Right atrium auricular region (tissue), 2 donors: ENCODE measurements at places on chromosomes 11 and 22. TPM values are rescaled to one million over a fixed set of nuclear protein-coding genes. Genes with fewer than 3 reads are reported as not detected.

GP1BB gene
- total RNA-seq, result 25.8 TPM

- peaks cover 4% of the 10 kb centered on the region for H3K36me3 ChIP-seq
- no peak overlapping the region for H3K4me3 ChIP-seq
- no peak overlapping the region for H3K27ac ChIP-seq
- no peak for DNase-seq
- no peaks in the 10 kb centered on the region for H3K4me1 ChIP-seq
These were observed 12.7 kb downstream of the PDHX start for GRCh38 chr11:34928960-34929680.

DNA sequence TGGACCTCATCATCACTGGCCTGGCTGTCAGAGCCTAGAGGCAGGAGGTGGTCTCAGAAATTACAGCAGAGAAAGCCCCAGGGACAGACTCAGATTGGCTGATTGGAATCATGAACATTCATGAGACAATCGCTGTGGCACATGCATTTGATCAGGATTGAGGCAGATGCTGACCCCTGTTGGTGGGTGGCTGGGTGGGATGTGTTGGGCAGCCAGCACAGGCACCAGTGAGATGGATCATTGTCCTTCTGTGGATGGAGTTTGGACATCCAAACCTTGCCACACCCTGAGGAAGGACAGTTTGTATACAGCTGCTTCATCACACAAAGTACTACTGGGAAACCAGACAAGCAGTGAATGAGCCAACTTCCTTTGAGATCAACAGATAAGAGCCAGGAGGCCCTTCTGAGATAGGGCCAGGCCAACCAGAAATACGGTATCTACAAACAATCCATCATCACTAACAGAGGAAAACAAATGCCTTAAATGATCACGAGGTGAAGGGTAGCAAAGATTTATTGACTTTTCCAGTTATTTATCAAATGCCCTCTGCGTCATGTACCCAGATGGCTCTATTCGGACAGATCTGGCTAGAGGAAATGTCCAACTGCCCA lies 17.3 kb downstream of the COMMD9 start:
- H3K4me3 ChIP-seq, result no peak overlapping the region
- H3K27me3 ChIP-seq, result no peaks in the 10 kb centered on the region
- H3K36me3 ChIP-seq, result peaks cover 53% of the 10 kb centered on the region
- no peak overlapping the region for H3K27ac ChIP-seq

- no peaks in the 10 kb centered on the region for H3K27me3 ChIP-seq
- no peaks in the 10 kb centered on the region for H3K36me3 ChIP-seq
- DNase-seq, result no peak
- H3K4me3 ChIP-seq, result no peak overlapping the region
- no peak overlapping the region for H3K27ac ChIP-seq
- H3K4me1 ChIP-seq, result peaks cover 13% of the 10 kb centered on the region
These were observed 7.6 kb upstream of the LMO1 start for GRCh38 chr11:8271106-8271886.

IGLL1 gene
- total RNA-seq, result not detected
